Stimulated activated CD8-positive, alpha-beta memory T cell treated with anti-CD3 and anti-CD28 coated beads, Interleukin-4, amount 100 ng/mL, for 1 hour (primary cell): ENCODE measurements at places on chromosomes 5 and 9.
A peak's percentile ranks its signal among the peaks of the same experiment; 100 is the strongest.

DNA sequence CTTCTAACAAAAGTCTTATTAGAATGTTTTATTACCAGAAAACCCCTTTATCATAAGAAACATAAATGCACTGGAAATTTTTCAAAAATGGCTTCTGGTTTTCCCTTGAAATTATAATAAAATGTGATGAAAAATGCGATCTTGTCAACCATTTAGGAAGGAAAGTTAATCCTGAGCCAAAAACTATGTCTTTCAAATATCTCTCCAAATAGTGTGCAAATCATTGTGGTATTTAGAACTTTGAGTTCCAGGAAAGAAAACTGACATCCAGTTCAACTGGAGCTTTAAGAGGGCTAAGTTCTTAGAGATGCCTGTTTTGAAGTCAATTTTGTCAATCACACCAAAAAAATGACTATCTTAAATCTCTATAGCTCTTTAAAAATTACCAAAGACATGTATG lies 425.4 kb downstream of the DNAH5 start:
- no peak for DNase-seq

DNA sequence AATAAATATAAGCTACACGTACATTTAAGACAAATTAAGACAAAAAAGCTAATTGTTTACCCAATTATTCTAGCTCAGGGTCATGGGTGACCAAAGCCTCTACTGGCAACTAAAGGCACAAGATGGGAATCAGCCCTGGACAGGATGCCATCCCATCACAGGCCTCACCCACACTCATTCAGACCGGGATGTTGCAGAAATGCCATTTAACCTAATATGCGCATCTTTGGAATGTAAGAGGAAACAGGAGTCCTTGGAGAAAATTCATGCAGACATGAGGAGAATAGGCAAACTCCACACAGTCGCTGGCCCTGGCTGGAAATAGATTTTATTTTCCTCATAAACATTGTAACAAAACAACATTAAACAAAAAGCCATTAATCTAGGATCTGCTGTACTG lies 2003.8 kb upstream of the CDH9 start:
- DNase-seq: no peak

- no peak for DNase-seq
Measured at GRCh38 chr9:21357479-21358460, 7.1 kb upstream of the IFNA6 start.

GRCh38 chr5:34563931-34564709 lies 92.0 kb upstream of the RAI14 start:
- DNase-seq: no peak

- no peak for DNase-seq
Measured at GRCh38 chr5:162052676-162053075, 14.9 kb upstream of the GABRG2 start.

DNA sequence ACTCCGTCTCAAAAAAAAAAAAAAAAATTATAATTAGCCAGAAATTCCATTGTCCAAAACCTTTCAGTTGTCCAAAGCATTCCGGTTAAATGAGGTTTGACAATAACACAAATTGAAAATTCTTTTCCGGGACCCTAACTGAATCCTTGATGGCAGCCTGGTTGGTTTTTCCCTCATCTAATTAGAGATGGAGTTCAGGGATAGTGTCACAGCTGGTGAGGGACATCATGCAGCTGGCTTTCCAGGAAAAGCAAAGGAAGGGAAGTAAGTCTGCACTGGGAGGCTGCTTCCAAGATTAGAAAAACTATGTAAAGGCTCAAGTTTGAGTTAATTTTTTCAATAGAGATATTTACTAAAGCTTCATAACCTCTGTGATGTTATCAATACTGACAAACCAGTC lies 195.4 kb downstream of the ADAMTS12 start:
- DNase-seq: no peak

DNA sequence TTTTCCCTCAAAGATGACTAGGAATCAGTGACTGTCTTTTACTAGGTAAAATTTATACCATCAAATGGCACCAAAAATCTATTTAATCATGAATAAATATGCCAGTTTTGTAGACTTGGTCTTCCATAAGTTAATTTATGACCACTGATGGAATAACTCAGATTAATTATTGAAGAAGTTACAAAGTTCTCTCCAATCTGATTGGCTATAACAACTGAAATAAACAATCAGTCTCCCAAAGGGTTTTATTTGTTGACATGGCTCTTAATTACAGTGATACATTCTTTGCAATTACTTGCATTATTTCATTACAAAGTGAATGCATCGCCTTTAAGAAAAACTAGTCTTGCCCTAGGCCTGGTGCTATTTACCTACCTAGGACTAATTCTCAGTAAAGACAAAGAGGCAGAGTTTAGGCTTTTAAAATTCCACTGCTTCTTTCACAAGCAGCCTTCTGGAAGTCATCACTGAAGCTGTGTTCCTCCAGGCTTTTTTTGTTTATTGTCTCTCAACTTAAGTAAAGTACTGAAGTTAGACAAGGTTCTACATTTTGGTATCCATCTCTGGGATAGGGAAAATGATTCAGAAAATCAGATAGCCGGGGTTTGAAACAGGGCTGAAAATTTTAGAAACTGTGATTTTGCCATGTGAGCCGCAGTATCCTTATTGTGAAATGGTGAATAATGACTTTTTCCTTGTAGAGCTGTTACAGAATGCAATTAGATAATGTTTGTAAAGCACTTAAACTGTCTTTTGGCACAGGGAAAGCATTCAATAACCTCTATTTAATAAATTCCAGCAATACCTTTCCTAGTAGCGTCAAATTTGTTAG lies 2.5 kb downstream of the STOM start:
- DNase-seq: no peak

DNA sequence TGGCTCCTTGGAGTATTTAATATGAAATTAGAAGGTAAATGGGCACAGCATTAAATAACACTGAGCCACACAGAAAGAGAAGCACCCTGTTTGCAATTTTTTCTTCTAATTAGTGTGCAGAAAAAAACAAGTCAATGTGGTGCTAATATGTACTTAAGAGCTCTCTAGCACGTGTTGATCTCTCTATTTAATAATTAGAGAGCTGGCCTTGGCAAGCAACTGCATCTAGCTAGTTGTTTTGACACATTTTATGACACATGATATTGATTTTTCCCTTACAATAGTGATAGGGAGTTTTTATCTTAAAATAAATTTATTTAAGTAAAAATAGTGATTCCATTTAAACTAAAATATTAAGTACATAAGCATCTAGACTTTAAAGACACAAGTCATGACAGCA lies 54.5 kb upstream of the NUDT12 start:
- no peak for DNase-seq

- no peak for DNase-seq
Measured at GRCh38 chr9:89917861-89918260, 313.0 kb downstream of the GADD45G start.

DNA sequence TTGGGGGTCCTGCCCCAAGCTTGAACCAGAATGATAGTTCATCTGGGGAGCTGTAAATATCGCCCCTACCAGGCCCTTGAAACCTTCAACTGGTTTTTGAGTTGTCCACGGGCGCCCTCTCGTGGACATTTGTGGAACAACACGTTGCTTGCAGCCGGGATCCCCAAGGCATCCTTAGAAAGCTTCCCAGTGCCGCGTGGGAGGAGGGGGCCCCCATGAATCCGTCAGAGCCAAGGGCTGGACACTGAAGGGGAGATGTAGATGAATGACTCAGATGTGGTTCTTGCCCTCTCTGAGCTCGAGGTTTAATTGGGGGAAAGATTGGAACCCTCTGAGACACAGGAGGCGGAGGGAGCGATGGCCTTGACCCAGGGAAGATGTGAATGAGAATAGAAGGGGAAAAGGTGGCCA lies 31.8 kb upstream of the ORM1 start:
- peak; percentile 52 for DNase-seq

GRCh38 chr9:86792136-86792535 lies 155.2 kb downstream of the GAS1 start:
- no peak for DNase-seq

GRCh38 chr5:163525096-163525495 lies 19.7 kb downstream of the MAT2B start:
- no peak for DNase-seq

DNA sequence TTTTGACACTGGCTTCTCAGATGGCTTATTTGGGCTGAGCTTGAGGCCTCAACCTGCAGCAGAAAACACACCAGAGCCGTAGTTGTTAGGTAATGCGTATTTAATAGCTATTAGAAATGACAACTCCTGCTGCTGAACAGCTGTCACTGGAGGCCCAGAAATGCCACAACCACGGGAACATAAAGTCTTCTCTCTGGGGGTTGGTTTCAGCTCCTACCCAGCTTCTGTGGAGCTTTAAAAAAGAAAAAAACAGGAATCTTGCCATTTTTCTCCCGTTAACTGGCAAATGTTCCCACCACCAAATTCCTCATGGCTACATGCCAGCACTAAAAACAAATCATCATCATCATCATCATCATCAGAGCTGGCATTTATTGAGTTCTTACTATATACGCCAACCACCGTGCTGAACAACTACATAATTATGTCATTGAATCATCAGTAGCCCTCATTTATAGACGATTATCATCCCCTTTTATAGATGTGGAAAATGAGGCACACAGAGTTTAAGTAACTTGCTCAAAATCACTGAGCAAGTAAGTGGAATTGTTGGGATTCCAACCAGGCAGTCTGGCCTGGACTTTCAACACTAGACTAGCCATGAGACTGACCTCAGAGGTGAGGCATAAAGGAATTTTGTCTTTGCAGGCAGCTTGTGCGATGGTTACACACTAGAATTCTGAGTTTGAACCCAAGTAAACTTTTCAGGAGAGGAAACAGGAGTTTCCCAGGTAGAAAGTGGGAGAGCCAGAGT lies 185.3 kb upstream of the WWC1 start:
- no peak for DNase-seq

- DNase-seq: no peak
Measured at GRCh38 chr9:78314953-78315870, 18.3 kb downstream of the PSAT1 start.

DNA sequence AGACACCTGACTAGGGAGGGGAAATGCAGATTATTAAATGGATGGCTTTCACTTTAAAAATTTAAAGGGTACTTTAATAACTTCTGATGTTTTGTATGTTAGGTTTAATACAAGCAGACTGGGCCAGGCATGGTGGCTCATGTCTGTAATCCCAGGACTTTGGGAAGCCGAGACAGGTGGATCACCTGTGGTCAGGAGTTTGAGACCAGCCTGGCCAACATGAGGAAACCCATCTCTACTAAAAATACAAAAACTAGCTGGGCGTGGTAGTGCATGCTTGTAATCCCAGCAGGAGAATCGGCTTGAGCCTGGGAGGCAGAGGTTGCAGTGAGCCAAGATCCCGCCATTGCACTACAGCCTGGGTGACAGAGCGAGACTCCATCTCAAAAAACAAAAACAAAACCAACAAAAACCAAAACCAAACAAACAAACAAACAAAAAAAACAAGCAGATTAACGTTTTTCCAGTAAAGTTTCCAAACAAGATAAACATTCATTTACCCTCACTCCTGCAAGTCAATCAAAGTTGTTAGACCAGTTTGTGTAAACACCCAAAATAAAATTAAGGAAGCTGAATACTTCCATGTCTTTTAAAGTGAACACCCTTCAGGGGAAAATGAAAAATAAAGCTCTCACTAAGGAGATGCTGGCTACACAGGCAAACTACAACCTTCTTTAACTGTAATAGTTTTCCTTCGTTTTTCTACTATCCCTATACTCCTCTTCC lies 14.1 kb downstream of the ETF1 start:
- no peak for DNase-seq

DNA sequence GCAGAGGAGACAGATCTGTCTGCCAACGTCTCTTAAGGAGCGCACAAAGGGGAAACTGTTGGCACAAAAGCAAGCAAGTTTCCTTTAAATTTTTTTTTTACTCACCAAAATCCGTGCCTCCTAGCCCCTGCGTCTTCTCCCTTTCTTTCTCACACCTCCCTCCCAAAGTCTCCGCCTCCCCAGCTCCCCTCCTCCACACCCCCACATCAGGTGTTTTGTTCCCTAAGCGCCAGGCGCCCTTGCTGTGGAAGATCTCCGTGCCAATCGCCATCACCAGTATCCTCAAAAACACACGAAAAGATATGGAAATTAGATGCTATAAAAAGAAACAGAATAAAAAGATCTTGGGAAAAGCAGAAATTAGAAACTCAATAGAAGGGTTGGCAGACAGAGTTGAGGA lies 87.6 kb downstream of the DRD1 start:
- no peak for DNase-seq

DNA sequence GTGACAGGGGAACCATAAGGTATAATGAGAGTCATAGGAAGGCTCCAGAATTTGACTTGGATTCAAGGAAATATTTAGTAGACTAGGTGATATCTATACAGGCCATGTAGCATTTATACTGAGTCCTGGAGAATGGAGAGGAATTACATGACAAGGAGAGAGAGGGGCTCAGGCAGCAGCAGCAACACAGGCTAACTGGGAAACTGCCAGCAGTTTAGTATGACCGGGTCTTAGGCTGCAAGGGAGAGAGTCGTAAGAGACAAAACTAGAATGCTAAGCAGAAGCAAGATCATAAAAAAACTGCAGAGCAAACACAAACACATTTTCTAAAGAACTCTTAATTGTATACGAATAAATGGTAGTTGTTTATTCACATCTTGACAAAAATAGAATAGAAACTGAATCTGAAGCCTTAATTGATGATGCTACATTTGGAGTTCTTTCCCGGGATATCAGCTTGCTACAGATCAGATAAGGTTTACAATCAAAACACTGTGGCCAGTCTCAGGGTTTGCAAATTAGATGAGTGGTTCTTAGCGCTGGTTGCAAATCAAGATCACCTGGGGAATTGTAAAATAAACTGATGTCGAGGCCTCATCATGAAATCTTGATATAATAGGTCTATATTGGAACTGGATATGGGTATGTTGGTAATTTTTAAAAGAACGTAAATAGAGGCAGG lies 480.0 kb upstream of the C9orf72 start:
- DNase-seq: no peak

DNA sequence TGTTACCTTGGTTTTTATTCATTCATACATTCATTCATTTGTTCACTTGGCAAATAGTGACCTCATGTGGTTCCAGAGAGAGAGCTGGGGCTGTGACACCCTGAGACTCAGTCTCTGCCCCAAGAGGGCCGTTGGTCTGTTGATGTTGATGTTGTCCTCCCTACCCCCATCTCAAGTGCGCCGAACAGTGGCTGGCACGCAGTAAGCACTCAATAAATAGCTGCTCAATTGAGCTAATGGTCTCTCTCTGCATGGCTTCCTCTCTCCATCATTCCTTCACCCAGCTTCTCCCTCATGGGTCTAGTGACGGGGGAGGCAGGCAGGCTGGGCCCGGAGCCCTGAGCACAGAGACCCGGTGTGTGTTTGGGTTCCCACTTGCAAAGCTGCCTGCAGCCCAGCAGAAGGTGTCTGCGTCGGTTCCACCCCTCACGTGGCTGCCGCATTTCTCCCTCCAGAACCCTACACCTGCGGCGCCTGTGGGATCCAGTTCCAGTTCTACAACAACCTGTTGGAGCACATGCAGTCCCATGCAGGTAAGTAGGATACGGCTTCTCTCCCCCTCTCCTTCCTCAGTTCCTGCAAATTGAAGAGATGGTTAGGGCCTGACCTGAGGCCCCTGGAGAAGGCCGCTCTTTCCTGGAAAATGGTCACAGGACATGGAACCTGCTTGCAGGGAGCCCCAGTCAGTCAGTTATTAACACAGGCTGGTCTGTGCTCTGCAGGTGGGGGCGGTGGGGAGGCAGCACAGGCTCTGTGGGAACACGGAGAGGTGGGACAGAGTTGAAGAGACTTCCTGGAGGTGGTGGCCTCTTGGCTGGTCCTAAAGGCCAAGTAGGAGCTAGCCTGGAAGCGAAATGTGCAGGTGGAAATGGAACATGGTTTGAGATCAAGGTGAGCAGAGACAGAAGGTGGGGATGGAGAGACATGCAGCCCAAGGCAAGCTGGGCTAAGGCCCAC lies 42.0 kb downstream of the AMBP start:
- DNase-seq: no peak
